ENCODE measurements at places on chromosomes 3 and 15. TPM values are rescaled to one million over a fixed set of nuclear protein-coding genes. Genes with fewer than 3 reads are reported as not detected.
A peak's percentile ranks its signal among the peaks of the same experiment; 100 is the strongest.

DNA sequence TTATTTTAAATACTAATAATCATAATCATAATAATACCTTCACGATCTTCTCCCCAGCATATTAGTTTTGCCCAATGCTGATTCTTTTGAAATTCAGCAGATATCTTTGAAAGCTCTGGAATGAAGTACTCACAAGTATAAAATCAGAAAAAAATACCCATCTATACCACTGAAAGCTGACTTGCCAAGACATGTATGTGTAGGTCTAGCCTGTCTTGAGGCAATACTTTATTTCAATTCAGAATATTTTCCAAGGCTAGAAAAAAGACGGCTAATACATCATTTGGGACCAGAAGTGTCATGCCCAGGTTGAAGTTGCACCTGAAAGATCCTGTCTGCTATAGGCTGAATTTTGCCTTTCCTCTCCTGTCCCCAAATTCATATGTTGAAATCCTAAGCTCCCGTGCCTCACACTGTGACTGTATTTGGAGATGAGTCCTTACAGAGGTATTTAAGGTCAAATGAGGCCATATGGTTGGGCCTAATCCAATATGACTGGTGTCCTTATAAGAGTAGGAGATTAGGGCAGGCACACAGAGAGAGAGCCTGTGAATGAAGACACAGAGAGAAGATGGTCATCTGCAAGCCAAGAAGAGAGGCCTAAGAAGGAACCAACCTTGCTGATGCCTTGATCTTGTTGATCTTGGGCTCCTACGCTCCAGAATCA is 255.9 kb upstream of the CMC1 start:
- DNase-seq, result no peak

- DNase-seq, result no peak
Observed at GRCh38 chr3:141401573-141402475, 33.5 kb downstream of the ZBTB38 start.

The GUCA1C gene
- polyA plus RNA-seq, result 0.47 TPM

The SMAD6 gene
- polyA plus RNA-seq, result 27.9 TPM

DNA sequence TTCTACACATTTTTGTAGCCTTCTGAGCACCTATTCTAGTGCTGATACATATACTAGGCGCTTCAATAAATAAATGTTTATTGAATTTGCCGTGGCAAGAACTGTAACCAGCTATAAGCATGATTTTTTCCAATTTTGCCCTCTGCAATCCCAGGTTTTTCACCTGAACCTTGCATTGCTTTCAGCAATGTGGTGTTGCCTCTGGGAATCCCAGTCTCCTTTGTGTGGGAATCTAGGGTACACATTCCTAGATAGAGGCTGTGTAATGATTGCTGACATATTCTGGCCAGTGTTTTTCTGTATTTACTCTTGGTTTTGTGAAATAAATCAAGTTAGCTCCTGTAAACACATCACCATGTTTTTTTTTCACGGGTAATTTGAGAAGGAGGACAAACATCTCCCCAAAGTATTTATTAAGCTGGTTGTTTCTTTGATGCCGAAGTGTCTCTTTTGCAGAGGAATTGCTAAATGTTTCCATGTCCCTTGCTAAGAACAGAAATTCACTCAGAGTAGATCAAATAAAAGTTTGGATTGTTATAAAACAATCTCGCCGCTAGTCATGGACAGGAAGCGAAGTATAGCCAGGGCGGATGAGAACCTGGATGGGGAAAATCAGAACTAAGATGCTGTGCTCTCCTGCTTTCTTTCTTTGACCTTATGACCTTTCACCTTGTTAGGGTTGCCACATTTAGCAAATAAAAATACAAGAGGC is 1.2 kb downstream of the CFAP91 start:
- DNase-seq, result no peak

- DNase-seq, result no peak
Observed at GRCh38 chr15:59444980-59445545, 7.1 kb downstream of the FAM81A start.

- no peak for DNase-seq
Observed at GRCh38 chr3:158419820-158420653, 151.0 kb upstream of the MLF1 start.

GRCh38 chr3:37271611-37272010 is 97.2 kb upstream of the LRRFIP2 start:
- no peak for DNase-seq

- DNase-seq, result no peak
Observed at GRCh38 chr3:70871909-70872656, 559.6 kb upstream of the MDFIC2 start.

DNA sequence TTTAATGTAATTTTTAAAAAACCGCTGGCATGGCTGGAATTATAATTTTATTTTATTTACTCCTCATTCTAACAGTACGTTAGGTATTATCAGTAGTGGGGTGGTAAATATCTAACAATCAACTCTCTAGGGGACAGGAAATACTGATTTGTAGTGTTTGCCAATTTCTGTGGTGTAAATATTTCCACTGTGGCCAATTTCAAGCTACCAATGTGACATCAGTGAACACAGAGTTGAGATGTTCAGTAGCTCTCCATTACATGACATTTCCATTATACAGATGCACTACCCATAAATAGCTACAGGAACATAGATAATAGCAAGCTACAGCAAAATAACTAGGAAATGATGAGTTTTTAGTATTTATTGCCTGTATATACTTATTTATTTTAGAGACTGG is 10.0 kb upstream of the ARL8B start:
- DNase-seq, result no peak

GRCh38 chr3:181721046-181721875 is 9.5 kb downstream of the SOX2 start:
- no peak for DNase-seq

The RAB8B gene
- polyA plus RNA-seq, result 34.7 TPM

- no peak for DNase-seq
Observed at GRCh38 chr15:95400428-95400827, 930.1 kb upstream of the NR2F2 start.

The C3orf70 gene
- polyA plus RNA-seq, result 9.0 TPM

The RAB6B gene
- 19.4 TPM for polyA plus RNA-seq

The ACY1 gene
- polyA plus RNA-seq, result 106 TPM

DNA sequence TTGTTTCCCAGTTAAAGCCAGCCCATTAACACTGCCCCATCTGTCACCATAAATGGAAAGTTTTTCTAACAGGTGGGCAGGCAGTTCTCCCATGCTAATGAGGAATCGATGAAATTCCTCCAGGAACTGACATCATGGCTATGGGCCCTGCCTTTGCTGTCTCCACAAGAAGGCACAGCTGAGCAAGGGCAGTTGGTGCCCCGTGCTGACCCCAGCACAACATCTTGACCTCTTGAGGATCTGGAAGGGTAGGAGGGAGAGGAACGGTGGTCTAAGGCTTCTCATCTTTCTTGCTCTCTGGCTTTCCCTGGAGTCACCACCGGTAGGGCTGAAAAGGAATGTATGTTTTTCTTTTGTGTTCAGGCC is 46.7 kb downstream of the CHCHD6 start:
- no peak for DNase-seq

DNA sequence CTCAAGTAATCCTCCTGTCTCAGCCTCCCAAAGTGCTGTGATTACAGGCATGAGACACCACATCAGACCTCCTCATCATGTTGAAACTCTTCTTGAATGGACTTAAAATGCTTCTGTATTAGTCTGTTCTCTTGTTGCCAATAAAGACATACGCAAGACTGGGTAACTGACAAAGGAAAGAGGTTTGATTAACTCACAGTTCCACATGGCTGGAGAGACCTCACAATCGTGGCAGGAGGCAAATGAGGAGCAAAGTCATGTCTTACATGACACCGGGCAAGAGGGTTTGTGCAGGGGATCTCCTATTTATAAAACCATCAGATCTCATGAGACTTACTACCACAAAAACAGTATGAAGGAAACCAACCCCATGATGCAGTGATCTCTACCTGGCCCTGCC is 113.5 kb downstream of the CNTN4 start:
- no peak for DNase-seq

DNA sequence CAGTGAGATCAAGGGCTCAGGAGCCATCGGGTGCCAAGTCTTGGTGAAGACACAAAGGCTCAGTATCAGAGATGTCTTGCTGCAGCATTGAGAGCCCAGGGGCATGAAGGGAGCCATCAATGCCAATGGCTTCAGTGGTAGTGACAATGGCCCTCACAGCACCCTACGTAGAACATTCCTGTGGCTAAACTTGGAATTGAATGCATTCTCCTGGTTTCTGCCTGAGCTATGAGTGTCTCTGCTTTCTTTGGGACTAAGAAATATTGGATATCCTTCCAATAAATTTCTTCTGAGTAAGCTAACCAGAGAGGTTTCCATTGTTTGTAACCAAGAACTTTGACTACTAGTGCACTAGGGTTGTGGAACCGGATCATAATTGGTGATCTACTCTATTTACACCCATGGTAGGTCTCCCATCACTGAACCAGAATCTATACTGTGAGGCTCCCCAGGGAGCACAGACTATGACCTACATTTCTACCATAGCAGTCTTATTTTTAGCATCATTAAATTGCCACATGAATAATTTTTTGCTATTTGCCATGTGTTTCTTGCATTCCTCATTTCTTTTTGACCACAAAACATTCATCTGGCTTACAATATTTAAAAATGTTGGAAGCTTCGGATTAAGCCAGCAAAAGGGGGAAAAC is 31.6 kb upstream of the PDZRN3 start:
- DNase-seq, result no peak

- DNase-seq, result peak; percentile 52
Observed at GRCh38 chr3:187679638-187680396, 9.6 kb upstream of the SST start.

DNA sequence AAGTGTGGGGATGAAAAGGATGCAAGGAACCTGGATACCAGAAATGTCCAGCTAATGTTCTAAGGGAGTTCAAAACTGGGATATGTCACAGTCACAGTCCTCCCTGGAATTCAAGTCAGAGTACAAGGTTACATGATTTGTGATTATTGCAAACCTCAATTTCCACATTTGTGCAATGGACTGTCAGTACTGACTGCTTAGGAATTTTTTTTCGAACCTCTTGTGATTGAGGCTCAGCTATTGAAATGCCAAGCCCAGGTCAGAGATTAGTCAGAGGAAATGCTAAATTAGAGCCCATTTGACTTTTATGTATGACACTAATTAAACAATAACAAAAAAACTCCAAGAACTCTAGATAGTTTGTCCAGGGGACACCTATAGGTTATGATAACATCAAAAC is 210.2 kb downstream of the THSD4 start:
- DNase-seq, result no peak

The SEMA7A gene
- polyA plus RNA-seq, result 7.3 TPM

- DNase-seq, result peak; percentile 65
Observed at GRCh38 chr15:26771578-26772153, 1.2 kb downstream of the GABRB3 start.

DNA sequence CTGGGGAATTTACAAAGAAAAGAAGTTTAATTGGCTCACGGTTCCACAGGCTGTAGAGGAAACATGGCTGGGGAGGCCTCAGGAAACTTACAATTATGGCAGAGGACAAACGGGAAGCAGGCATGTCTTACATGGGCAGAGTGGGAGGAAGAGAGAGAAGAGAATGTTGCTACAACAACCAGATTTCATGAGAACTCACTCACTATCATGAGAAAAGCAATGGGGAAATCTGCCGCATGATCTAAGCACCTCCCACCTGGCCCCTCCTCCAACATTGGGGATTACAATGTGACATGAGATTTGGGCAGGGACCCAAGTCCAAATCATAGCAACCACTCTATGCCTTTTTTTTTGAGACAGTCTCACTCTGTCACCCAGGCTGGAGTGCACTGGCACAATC is 28.8 kb downstream of the PCNP start:
- no peak for DNase-seq

GRCh38 chr15:60464836-60465630 is 13.9 kb downstream of the ICE2 start:
- DNase-seq, result no peak

DNA sequence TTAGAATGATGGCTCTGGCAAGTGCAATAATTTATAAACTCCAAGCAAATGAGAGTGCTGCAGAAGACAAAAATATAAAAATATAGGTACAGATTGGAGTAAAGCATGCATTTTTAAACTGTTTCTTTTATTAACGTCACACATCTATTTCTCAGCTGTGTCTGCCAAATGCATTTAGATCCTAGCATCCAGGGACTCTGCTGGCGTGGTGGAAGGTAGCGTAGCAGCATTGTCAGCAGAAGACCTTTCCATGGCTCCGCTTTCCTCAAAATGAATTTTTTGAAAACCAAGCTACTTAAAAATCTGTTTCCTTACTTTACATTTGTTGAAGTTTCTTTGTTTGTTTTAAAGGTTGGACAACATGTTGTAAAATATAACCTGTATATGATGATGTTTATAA is 16.3 kb upstream of the ATP10A start:
- no peak for DNase-seq

- DNase-seq, result peak; percentile 6
Observed at GRCh38 chr15:80660119-80660518, 35.0 kb upstream of the ABHD17C start.

GRCh38 chr3:193344486-193344885 is 34.1 kb downstream of the ATP13A5 start:
- no peak for DNase-seq

- DNase-seq, result no peak
Observed at GRCh38 chr3:110193074-110193473, 855.7 kb upstream of the DPPA4 start.

GRCh38 chr3:184016811-184017671 is 643 bp downstream of the ABCC5 start:
- no peak for DNase-seq

DNA sequence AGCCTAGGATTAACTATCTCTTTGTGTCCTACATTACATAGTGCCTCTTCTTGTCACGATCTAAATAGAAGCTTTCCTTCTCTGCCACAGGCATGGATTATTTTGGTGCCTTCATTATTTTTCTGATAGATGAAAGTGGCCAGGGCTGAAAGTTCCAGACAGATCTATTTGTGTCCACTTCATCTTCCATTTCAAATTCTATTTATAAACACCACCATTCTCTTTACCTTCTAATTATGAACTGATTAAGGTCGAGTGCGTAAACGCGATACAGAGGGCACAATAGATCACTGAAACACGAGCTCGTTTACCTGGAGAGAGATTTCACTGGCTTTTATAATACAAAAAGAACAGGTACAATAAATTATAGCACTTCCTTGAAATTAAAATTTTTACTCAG is 105.0 kb downstream of the EDEM1 start:
- no peak for DNase-seq

The SLC25A20 gene
- polyA plus RNA-seq, result 19.4 TPM

The ARNT2 gene
- 63.0 TPM for polyA plus RNA-seq

GRCh38 chr15:71892335-71892734 is 82.0 kb downstream of the NR2E3 start:
- DNase-seq, result no peak

The ISG20 gene
- 0.57 TPM for polyA plus RNA-seq

DNA sequence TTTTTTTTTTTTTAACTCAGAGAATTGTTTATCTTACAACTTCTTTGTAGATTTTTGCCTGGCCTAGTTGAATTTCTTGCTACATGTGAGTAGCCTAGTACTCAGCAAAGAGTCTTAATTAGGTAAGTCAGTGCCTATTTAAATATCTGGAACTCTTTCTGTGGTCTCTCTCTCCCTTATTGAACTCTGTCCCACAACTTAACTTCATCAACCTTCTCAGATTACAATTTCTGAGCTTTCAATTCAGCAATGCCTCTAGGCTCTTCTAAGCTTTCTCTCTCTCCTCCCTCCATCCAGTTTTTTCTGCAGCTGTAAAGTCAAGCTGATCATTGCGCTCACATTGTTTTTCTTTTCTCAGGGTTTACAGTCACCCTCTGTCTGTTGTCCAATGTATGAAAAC is 517.6 kb upstream of the ROBO1 start:
- DNase-seq, result peak; percentile 12

GRCh38 chr3:72453706-72454105 is 394.5 kb downstream of the SHQ1 start:
- no peak for DNase-seq

Data from right renal pelvis (tissue), 4 donors.